Hematopoietic multipotent progenitor cell treated with erythropoietin and hydrocortisone succinate and interleukin-3 and kit ligand, for 4 days (in vitro differentiated cells): ENCODE measurements at places on chromosomes 1 and 21.
A peak's percentile ranks its signal among the peaks of the same experiment; 100 is the strongest.

GRCh38 chr1:938088-938683, 14.5 kb downstream of the SAMD11 start:
- DNase-seq, result peak; percentile 64

DNA sequence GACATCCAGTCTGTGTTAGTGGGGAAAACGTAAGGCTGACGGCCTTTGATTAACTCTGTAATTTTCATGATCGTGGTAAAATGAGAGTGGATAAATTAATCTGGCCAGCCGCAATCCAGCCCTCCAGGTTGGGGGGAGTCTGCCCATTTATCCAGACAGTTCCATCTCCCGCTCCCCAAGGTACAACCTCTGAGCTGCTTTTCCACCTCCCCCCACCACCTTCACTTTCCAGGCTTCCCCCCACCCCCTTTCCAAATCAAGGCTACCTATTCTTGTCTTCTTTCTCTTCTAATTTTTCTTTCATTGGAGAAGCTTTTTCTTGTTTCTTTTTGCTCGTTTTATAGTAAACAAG, 6.0 kb downstream of the MIER1 start:
- no peak for DNase-seq

GRCh38 chr1:171850651-171851350, 9.5 kb downstream of the DNM3 start:
- peak; percentile 27 for DNase-seq

DNA sequence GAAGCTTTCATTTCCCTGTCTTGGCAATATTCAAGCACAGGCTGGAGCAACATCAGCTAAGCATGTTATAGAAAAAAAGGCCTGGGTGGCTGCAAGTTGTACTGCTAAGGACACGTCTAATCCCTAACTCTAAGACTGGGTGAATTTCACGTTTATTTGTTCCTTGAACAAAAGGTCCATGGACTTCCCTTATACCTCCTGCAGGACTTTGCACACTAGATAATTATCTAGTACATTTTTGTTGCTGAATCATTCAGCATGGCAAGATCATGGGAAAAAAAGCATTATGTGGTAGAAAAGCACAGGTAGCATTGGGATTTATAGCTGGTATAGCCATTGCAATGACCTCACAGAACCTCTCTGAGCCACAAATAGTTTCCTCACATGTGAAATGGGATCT, 130.7 kb upstream of the DMRTA2 start:
- no peak for DNase-seq

DNA sequence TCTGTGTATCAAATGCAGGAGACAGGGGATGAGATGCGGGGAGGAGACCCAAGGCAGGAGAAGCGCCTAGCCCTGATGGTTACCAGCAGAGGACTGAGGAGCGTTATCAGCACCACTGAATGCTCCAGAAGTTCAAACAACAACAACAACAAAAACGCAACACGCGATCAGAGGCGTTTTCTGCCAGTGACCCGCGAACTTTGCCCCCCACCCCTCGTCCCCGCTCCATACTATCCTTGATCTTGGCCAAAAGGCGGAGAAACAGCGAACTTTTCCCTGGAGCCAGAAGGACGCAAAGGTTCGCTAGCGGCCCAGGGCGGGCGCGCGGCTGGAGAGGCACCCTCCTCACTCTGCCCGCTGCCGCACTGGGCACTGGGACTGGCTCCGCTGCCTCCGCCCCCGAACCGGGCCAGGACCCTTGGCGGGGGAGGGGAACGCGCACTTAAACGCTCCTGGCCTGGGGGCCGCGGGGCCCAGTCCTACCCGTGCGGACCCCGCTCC, 699 bp downstream of the ECHDC2 start:
- DNase-seq, result no peak

DNA sequence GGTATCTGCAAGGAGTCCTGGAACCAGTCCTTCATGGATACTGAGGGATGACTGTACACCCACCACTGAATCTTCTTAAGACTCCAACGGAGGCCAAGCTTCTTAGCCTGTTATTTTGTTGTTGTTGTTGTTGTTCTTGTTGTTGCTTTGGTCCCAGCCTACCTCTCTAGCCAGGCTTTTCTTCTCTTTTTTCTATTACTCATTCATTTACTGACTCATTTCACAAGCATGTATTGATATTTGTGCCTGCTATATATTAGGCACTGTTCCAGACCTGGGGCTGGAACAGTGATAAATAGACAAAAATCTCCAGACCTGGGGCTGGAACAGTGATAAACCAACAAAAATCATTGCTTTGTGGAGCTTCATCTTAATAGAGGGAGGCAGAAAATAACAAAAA, 20.4 kb downstream of the CENPF start:
- DNase-seq, result no peak

DNA sequence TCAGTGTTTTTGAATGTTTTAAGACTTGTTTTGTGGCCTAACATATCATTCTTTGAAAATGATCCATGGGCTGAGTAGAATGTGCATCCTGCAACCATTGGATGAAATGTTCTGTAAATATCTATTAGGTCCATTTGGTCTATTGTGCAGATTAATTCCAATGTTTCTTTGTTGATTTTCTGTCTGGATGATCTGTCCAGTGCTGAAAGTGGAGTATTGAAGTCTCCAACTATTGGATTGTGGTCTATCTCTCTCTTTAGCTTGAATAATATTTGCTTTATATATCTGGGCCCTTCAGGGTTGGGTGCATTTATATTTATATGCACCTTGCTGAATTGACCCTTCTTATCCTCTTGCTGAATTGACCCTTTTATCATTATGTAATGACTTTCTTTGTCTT, 181.5 kb downstream of the DNAH14 start:
- no peak for DNase-seq

GRCh38 chr1:27666791-27667254, 5.2 kb downstream of the IFI6 start:
- no peak for DNase-seq

DNA sequence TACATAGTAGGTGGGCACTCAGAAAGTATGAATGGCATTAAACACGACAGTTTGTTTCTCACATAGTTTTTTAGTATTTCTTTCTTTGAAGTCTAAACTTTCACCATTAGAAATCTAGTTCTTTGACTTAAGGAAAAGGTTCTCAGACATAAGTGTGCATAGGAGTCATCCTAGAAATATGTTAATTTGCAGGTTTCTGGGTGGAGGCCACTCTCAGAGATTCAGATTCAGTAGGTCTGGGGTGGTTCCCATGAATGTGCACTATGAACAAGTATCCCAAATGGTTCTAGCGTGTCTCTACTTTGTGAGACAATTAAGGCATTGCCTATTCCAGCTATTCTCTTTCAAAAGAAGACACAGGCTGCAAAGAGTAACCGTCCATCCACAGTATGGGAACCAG, 119.3 kb downstream of the NGF start:
- DNase-seq, result no peak

- DNase-seq, result peak; percentile 32
Measured at GRCh38 chr1:27624467-27625178, 10.4 kb downstream of the FGR start.

DNA sequence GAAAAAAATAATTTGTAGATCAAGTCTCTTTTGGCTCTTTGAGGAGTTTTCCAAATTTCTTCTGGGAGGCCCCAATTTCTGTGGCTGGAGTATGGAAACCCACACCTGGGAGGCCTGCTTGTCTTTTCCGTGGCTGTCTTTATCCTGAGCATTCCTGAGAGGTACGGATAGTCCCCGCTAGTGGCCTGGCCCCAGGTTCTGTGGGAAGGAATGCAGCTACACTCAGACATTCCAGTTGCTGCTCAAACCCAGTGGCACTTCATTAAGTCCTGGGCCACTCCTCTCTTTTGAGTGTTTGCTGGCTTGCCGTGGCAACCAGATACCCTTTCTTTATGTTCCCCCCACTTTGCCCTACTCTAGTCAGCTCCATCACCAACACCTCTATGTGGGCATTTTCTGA, 310.4 kb downstream of the ASTN1 start:
- no peak for DNase-seq

- DNase-seq, result no peak
Measured at GRCh38 chr1:48943826-48944225, 167.1 kb upstream of the BEND5 start.

- DNase-seq, result no peak
Measured at GRCh38 chr1:22575532-22576149, 12.4 kb downstream of the EPHA8 start.

- no peak for DNase-seq
Measured at GRCh38 chr1:82820816-82821215, 1020.1 kb downstream of the ADGRL2 start.

GRCh38 chr1:226586650-226587422, 38.3 kb downstream of the STUM start:
- DNase-seq, result no peak

DNA sequence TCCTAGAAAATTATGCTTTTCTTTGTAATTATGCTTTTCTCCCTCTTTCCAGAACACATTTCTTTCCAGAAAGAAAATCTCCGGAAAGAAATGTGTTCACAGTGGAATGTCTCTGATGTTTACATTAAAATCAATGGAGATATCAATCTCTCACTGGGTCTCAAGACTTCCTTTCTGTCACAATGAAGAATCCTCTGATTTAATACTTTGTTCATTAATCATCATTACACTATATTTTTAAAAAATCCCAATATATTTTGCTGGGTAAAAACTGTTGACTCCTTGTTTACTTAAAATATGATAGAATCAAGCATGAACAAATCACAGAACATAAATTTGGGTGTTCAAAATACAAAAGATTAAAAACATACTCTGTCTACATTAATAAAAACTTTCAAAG, 26.3 kb upstream of the TGFBR3 start:
- no peak for DNase-seq

DNA sequence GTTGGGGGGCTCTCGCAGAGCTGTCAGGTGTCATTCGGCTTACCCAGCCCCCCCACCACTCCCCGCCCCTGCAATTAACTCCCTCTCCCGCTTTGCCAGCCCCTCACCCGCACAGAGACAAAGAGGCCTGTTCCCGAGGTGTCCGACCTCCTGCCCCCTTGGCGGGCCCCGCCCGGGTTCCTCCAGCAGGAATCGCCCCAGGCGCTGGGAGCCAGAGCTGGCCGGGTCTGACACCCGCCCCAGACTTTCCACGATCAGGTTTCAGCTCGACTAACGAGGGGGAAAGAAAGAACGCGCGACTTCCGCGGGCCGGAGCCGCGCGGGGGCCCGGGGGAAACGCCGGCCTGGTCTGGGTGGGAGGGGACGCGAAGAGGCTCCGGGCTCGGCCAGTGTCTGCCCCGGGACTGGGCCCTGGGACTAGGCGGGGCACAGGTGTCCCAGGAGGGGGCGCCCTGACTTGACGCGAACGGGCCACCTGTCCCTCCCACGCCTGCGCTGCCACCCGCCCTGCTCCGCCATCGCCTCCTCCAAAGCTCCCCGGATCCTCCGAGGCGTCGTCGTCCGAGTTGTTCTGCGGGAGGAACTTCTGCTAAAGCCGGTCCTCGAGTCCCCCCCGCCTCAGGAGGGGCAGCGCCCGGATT, 36.4 kb upstream of the HHAT start:
- peak; percentile 29 for DNase-seq

GRCh38 chr21:37455504-37455911, 88.9 kb downstream of the DYRK1A start:
- DNase-seq, result peak; percentile 90

DNA sequence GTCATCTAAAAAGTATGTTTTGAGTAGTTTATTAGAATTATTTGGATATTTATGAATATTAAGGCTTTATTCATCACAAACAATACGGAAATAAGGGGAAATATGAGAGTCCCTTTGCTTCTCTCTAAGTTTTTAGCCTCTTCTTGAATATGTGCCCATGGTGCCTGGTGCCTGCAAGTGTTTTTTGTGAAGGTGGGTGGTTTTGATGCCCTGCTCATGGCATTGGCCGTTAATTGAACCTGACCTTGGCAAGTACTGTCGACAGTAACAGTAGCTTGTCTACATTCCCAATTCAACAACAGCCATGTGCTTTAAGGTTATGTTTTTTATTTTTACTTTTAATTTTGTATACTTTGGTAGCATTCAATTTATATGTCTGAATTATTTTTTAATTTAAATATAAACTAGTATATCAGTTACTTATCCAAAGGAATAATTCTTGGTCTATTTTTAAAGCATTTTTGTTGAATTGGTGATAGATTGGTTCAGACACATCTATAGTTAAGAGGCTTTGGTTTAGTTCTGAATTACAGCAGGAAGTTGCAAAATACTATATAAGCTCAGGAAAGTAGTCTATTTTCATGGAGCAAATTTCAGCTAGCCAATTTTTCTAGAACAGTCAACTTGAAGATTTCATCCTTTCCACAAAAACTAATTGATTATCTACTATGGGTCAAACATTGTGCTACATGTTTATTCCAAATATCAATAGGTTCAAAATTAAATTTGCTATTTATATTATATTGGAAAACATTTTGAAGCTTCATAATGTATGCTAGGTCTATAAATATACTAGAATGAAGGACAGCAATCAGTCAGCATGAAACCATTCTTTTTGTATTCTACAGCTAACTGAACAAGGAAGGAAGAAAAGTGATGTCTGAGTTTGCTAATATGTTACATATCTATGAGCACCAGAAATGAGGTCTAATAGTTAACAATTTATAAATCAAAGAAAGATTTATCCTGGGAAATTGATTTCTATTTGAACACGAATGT, 184.4 kb downstream of the MRPL39 start:
- DNase-seq, result no peak

DNA sequence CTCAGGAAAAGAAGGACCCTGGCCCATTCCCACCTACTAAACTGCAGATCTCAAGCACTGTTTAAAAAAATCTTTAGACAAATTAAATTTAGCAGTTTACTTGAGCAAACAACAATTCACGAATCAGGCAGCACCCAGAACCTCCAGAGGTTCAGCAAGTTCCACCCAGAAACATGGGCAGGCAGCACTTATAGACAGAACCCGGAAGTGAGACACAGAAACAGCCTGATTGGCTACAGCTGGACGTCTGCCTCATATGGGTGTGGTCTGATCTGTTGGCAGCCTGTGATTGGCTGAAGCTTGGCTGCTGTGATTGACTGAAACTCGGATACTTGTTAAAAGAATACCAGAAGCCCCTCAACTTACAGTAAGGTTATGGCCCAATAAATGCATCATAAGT, 34.7 kb upstream of the COL6A2 start:
- no peak for DNase-seq

DNA sequence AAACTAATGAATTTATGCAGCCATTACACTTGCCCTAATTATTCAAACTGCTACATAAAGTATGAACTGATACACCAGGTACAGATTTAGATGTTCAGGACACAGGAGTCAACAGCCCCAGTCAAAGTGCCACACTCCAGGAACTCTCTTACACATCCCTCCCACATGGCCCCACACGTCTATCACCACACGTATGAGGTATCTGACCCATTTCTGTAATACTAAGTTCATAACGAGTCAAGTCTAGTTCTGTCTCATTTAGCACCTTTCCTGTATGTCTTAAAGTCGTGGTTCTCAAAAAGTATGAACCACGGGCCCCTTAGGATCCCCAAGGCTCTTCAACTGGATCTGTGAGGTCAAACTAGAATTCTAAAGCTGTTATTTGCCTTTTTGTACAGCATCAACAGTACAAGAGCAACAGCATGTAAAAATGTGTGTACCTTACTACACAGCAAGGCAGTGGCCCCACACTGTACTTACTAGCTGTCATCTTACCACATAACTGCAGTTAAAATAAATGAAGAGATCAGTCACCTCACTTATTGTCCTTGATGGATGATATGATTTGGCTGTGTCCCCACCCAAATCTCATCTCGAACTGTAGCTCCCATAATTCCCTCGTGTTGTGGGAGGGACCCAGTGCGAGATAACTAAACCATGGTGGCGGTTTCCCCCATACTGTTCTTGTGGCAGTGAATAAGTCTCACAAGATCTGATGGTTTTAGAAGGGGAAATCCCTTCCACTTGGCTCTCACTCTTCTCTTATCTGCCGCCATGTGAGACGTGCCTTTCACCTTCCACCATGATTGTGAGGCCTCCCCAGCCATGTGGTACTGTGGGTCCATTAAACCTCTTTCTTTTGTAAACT, 42.6 kb downstream of the SIPA1L2 start:
- DNase-seq, result no peak
